ENCODE measurements at places on chromosomes 1 and 21.
A peak's percentile ranks its signal among the peaks of the same experiment; 100 is the strongest.

DNA sequence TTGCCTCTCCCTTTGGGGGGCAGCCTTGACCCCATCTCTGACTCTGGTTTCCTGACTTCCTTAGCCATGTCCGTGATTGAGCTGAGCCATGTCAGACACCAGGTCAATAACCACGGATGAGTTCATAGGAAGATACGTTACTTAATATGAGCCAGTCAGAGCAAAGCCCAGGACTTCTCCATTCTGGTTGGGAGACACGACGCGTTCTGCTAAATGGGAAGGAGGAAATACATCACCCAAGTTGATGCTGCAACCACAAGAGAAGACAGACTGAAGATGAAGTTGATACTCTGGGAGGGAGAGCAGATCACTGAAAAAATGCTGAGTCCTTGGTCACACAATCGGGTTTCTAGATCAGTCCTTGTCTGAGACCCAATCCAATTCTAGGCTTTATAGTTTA is 90.9 kb downstream of the MATN1 start:
- DNase-seq, result no peak

DNA sequence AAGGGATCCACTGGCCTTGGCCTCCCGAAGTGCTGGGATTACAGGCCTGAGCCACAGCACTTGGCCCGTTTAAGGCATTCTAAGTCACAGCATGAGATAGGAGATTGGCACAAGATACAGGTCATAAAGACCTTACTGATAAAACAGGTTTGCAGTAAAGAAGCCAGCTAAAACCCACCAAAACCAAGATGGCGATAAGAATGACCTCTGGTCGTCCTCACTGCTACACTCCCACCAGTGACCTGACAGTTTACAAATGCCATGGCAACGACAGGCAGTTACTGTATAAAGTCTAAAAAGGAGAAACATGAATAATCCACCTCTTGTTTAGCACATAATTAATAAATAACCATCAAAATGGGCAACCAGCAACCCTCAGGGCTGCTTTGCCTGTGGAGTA is 33.3 kb upstream of the RCC2 start:
- DNase-seq, result no peak

DNA sequence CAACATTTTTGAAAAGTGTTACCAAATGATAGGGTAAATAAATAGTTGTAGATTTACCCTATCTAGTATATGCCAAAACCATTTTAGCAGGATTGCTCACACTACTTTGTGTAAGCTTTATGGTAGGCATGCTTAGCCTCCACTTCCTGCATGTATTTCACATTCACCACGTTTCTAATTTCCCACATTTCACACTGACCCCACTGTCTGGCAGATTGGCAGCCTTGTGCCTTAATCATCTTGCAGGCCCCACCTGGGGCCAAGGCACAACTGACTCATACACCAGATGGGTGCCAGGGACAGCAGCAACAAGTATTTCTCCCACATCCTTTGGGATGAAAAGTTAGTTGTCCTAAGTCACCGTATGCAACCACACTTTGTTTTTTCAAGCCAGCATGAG is 21.2 kb upstream of the CENPF start:
- no peak for DNase-seq

DNA sequence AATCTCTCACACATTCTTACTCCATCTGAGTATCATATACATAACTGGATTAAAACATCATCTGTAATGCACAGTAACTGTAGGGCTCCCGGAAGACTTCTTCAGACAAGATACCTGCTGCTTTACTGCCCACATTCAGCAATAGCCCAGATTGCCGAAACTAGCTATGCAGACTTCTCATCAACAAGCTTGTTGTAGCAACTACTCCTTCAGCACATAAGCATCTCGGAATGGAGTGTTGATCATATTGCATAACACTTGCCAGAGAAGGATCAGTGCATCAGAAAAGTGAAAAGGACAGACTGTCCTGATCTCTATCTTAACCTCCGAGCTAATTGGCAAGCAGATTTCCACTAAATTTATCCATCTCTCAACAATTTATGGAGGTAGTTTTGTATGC is 354.6 kb upstream of the C1orf87 start:
- peak; percentile 75 for DNase-seq

GRCh38 chr1:42211224-42211623 is 46.7 kb upstream of the GUCA2A start:
- DNase-seq, result no peak

DNA sequence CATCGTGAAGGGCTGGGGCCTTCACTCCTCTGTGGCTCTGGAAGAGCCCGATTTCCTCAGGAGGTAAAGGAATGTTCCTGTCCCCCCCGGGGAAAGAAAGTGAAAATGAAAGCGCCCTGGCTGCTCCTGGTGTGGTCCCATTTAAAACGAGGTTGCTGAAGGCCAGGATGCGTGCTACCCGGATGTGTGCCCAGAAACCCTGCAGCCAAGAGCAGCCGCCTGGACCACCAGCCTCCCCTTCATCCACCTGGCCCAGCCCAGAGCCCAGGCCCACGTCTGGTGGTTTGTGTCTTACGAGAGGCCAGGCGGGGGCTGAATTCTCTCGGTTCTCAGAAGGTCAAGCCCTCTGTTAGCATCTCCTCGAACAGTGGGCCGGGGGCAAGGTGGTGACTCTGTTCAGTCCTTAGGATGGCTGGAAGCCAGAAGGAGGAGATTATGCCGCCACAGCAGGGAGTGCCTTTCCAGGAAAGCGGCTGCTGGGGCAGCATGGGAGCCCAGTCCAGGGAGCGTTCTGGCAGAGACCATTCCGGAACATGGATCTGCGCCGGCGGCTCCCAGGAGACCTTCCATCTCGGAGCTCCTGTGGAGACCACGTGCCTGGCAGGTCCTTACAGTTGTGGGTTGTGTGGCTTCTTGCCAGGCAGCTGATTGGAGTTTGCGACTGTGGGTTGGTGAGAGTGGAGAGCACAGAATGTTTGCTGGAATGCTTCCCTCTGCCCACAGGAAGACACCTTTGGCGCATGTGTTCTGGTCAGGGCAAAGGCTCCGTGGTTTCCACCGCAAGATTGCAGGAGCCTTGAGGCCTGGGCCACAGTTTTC is 1.4 kb downstream of the GUK1 start:
- DNase-seq, result no peak

DNA sequence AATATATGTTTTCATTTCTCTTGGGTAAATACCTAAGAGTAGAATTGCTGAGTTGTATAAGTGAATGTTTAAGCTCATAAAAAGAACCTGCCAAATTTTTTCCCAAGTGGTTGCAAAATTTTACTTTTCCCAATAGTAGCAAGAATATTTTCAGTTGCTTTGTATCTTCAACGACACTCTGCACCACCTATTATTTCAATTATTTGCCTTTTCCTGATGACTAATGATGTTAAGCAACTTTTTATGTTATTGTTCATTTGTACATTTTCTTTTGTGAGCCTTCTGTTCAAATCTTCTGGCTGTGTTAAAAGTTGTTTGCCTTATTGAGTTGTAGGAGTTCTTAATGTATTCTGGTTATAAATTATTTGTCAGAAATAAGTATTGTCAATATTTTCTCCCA is 299.1 kb upstream of the NRIP1 start:
- DNase-seq, result no peak

- no peak for DNase-seq
Observed at GRCh38 chr1:172946814-172947507, 103.8 kb downstream of the TNFSF18 start.

DNA sequence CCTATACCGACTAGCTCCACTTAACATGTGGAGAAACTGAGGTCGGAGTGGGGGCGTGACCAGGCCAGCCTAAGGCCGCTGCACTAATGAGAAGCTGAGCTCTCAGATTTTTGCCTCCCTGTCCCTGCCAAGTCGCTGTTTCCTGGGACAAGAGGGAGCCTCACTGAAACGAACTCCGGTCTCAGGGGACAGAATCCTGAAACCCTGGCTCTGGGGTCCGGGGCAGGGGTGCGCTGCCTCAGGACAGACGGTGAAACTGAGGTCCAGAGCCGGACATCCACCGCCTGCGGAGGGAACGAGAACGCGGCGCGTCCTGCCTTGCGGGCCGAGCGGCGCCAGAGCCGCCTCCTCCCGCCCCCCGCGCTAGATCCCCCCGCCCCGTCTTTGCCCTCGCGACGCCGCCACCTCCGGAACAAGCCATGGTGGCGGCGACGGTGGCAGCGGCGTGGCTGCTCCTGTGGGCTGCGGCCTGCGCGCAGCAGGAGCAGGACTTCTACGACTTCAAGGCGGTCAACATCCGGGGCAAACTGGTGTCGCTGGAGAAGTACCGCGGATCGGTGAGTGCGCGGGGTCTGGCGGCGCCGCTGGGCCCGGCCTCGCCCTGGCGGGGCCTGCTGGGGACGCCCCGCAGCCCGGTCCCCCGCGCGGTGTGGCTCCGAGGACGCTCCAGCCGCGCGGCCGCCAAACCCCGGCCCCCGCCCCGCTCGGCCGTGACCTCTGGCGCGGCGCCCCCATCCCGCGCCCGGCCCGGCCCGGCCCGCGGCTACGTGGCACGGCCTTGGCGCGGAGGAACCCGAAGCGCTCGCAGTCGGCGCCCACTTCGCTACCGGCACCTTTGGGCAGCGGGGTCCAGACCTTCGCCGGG is at the start of gene GPX7:
TSS of gene GPX7 (plus strand) at position 381 of the 865 bp plus-strand sequence. CDS start at position 420, 39 bp downstream.
- no peak for DNase-seq

DNA sequence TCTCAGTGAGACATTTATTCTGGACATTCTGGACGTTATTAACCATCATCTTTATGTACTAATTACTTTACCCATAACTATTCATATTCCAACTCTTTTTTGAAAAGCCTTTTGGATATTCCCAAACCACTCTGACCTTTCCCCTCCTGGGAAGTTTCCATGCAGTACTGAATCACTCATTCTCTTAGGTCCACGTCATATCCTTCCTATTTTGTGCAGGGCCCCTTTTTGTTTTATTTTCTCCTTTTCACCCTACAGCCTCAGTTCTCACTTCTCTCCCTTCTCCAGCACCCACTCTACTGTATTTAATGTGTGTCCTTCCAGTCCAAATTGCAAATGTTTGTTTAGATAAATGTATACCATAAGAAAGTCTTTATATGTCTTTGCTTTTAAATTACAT is 16.4 kb upstream of the ATP1A1 start:
- no peak for DNase-seq

DNA sequence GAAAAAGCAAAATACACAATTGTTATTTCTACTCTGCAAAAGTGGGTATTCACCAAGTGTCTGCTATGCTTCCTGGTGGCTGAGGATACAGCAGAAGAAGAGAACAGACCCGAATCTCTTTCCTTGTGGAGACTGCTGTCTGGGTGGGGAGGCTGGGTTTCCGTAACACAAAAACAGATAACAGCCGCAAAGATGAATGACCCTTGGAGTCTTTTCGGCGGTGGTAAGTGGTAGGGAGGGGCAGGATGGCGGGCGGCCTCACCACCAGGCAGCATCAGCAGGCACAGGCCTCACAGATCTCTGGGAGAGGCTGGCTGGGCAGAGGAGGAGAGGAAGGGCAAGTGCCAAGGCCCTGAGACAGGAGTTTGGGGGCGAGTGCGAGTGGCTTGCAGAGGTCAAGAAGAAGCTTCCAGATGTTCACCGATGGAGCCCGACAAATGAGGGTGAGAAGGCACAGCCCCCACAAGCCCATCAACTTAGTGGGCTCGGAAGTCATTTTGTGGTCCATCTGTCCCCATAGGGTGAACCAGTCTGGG is 164.2 kb downstream of the RHOU start:
- DNase-seq, result no peak

GRCh38 chr1:187096689-187097088 is 267.9 kb downstream of the PLA2G4A start:
- no peak for DNase-seq

Data from fibroblast of the conjunctiva (primary cell).